Jurkat, Clone E6-1 (cell line): ENCODE measurements at places on chromosomes 6 and 20.

DNA sequence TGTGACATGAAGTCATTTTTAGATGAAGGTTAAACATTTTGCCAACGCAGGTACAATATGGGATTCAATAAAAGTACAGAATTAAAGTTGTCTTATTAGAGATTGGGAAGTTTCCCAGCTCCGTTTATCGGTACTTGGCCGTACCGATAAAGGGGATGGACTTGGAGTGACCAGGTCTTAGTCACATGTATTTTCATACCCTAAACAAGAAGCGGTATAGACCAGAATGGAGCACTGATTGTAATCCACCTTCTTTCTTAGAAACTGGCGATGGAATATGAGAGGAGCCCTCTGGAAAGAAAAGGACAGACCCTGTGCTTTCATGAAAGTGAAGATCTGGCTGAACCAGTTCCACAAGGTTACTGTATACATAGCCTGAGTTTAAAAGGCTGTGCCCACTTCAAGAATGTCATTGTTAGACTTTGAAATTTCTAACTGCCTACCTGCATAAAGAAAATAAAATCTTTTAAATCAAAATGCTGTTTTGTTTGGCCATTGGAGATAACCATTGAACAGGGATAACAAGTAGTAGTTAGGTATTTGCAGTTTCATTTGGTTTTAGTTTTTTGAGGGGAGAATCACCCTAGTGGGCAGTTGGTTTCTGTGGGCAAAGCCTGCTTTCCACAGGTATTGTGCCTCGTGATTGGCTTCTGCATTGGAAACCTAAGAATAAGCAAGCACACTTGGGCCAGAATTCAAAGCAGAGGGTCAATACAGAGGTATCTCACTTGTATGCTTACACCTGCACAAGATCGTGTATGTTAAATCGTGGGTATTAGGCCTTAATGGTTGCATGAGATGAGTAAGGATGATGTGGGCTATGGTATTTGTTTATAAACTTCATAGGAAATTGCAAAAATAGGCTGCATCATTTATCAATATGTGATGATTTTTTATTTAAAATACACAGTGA is 11.2 kb upstream of the ZNFX1 start:
- DNase-seq = no peak

DNA sequence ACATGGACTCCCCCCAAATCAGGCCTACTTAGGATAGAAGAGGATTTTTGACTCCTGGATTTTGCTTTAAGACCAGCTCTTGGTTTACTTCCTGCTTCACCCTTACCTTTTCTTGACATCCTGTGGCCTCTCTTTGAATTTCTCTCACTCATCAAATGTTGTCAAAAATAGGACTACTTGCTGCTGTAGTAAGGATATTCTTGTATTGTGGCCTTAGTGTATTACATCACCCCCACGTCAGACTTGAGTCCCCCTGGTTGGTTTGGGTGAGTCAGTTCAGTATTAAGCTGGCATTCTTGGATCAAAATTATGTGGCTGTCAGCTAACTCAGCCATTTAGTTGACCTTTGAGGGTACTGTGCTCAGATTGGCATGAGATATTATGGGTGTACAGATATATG is 1.1 kb downstream of the TPX2 start:
- DNase-seq = peak; percentile 37

DNA sequence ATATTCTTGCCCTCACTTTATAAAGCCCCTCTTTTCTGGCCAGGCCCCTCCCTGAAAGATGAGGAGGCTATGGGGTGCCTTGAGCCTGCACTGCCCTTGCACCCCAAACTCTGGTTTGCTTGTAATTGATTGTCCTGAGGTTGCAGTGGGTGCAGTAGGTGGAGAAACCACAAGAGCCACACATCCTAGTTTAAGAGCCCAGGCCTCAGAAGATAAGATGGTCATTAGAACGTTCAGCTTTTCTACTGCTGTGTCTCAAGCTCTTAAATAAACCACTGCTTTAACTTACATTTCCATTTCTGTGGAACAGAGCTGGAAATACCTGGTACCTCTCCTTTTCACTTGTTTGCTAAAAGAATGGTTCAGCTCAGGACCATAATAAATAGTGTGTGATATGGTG is 9.0 kb downstream of the MRAP2 start:
- no peak for DNase-seq

DNA sequence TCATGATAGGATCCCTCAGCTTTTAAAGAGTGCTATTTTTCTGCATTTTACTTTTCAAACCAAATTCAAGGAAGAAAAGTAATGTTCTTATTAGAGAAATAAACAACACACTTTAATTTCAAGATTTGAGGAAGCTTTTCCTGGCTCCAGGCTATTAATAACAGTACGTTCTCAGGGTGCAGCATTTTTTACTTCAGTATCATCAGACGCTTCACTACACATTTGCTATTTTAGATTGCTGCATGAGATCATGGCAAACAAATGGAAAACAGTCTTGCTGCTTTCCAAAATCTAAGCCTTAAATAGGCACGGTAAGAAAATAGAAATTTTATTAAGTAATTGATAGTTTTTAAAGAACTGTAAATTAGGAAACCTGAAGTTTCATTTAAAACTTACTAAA is 253.6 kb upstream of the EXOC2 start:
- DNase-seq = no peak

- peak; percentile 45 for DNase-seq
These were observed 5.2 kb downstream of the SIRPA start for GRCh38 chr20:1900321-1900801.

- DNase-seq = no peak
These were observed 634.4 kb downstream of the DHX35 start for GRCh38 chr20:39596554-39596953.

DNA sequence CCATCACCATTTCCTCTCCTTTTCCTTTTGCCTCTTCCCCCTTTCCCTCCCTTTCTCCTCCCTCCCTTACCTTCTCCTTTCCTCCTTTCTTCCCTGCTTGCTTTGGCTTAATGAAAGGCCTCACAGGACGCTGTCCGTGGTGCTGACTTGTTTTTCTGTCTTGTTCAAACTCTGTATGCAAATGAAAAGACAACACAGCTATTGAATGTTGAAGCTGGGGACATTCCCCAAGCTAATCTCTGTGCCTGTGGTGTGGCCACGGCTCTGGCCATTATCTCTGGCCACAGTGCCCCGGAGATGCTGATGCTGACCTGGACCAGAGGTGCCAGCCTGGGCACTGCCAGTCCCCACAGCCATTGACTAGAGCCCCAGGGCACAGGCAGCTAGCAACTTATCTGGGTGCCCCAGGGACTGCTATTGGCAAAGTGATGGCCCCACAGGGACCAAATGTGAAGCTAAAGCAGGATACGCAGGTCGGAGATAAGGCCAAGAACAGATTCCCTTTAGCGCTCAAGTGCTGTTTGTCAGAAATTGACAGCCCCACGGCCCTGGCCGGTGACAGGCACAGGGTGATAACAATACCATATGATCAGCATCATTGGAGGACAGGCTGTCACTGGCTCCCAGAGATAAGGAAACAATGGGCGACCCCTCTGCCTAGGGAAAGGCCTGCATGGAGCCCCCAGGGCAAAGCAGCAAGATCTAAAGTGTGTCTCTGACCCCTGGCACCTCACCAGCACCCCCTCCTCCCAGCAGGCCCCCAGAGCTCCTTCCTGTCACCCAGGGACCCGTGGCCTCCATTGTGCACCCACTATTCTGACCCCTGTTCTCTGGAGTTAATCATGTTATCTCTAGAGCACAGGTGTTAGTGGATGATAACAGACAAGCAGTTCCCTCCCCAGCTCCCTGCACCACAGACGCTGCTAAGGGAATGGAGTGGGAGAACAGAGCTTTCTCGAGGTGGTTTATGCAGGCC is 31.6 kb upstream of the SLC32A1 start:
- peak; percentile 68 for DNase-seq

GRCh38 chr20:19642860-19643259 is 115.2 kb upstream of the RIN2 start:
- DNase-seq = no peak

DNA sequence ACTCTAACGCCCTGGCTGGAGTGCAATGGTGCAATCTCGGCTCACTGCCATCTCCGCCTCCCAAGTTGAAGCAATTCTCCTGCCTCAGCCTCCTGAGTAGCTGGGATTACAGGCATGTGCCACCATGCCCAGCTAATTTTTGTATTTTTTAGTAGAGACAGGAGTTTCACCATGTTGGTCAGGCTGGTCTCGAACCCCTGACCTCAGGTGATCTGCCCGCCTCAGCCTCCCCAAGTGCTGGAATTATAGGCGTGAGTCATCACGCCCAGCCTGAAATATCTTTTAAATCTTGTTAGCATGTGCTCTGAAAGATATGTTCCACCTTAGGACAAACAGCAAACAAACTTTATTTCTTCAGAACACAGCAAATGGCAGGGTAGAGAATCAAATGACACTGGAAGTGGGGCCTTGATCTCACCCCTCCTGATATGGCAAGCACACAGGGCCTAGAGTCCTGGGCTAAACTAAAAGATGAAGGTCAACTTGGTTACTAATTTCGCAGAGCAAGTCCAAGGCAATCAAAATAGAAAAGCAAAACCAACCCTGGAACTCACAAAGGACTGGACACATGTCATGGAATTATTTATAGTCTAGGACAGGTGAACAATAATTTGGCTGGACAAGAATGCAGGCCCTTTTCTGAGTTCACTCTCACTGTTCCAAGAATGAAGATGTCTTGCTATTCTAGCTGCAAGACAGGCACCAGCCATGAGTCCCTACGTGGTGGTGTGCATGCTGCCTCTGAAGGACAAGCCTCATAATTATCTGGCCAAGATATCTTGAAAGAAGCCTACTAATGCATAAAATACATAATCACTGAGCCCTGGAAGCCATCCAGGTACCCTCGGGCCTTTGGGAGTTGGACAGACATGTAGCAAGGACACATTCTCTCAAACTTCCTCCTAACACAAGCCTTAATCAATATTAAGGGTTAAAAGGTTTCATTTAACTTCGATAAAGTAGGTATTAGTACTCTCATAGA is 35.6 kb downstream of the B4GALT5 start:
- no peak for DNase-seq

GRCh38 chr6:148720406-148720805 is 26.4 kb upstream of the UST start:
- DNase-seq = no peak

GRCh38 chr20:9179867-9180266 is 111.0 kb downstream of the PLCB4 start:
- DNase-seq = no peak

DNA sequence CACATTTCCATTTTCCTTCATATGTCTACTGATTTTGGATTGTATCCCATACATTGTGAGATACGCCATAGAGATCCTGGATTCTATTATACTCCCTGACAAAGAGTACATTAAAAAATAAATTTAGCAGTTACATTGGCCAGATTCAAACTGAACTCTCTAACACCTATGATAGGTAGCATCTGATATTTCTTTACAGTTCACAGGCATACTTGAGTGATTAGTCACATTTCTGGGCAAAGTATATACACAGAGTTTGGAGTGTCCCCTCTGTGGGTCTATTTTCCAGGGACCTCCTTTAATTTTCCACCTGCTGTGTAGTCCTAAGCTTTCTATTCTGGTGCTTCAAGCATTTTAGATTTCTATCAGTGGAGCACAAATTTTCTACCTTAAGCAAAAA is 96.4 kb downstream of the TBC1D32 start:
- DNase-seq = no peak

DNA sequence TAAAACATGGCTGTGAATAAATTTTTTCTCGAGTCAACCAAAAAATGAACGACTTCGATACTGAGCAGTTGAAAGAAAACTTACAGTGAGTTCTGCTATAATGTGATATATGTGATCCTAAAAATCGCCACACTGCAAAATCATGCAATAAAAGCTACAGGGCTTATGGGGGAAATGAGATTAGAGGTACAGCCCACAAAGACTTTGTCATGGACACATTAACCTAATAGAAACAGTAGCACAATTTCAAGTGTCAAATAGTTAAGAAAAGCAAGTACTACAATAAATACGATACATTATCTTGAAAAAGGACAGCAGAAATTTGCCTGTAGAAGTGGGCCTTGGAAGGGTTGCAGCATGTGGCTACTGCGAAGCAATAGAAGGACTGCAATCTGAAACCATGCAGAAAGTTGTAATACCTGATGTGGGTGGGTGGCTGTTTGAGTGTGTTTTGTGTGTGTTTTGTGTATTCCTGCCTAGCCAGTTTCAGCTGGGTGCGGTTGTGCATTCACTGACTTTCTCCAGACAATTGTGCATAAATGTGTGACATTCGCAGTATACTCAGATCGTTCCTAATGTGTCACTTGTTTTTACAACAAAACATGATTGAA is 79.1 kb downstream of the RPP40 start:
- no peak for DNase-seq

DNA sequence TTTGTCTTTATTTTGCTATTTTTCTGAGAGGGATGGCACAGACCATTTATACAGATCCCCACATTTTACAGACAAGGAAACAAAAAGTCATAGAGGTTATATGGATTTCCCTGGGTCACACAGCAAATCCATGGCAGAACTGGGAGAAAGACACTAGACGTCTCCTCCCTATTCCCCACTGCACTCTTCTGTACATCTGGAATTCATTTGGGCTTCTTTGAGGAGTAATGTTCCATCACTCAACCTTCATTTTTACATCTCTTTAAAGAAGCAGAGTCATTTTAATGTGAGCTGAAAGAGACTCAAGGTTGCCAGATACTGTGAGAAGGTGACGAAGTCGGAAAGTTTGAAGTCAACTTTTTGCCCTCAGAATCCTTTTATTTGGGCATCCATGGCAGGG is 207.3 kb downstream of the OTOR start:
- no peak for DNase-seq

DNA sequence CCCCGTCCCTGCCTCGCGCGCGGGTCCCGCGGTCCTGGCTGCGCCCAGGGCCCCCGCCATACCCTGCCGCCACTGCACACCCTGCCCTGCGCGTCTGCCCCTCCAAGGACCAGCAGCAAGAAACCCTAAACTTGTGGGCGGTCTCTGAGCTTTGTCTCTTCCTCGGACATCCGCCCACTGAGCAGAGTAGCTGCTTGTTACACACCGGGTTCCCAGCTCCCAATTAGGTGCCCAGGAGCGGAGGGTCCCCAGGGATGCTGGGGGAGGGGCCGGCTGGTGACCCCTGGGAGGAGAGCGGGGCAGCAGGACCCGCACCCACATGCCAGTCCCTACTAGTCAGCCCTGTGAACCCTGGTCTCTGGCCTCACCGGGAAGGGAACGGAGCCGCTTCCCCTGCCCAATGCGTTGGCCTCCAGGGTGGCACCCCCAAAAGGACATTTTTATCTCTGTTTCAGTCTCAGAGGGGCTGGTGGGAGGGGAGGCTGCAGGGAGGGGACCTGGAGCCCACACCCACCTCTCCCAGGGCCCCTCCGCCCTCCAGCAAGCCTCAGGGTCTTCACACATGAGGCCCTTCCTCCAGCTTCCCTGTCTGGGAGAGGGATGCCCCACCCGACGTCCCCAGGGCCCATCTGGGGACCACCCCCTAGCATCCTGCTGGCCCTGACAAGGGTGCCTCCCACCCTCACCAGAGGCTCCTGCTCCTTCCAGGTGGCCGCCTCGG is 10.5 kb downstream of the STMN3 start:
- no peak for DNase-seq
